Stimulated activated CD4-positive, alpha-beta T cell treated with anti-CD3 and anti-CD28 coated beads, Interleukin-1b, Interleukin-23, amount 100 ng/mL, for 48 hours (primary cell): ENCODE measurements at places on chromosomes 12 and 14.

DNA sequence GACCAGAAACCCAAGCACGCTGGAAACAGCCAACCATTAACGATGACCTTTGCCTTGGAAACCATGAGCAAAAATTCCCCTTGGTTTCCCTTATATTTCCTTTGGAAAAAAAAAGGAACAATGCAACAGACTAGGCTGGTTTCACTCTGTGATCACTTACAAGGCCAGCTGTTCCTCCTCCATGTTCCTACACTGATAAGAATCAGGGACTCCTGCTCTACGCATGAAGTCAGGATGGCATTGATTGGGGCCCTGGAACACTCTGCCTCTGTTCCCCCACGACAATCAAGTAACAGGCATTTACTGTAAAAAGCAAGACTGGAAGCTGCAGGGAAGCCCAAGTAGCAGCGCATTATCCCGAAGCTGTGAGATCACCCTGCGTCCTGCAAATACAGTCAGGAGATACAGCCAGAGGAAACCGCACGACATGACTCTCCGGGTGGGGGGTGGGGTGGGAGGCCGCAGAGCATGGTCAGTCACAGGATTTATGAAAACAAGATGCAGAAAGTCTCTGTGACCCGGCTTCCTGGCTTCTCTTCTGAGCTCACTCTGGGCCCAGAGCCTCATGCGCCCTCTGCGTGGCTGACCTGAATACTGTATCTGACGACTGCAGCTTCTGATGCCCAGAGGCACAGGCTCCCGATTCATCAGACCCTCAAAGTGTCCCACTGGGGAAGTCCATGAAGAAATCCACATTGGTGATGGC is 31.1 kb downstream of the SSH1 start:
- DNase-seq, result no peak

- DNase-seq, result no peak
Observed at GRCh38 chr14:96852823-96853422, 55.7 kb downstream of the VRK1 start.

DNA sequence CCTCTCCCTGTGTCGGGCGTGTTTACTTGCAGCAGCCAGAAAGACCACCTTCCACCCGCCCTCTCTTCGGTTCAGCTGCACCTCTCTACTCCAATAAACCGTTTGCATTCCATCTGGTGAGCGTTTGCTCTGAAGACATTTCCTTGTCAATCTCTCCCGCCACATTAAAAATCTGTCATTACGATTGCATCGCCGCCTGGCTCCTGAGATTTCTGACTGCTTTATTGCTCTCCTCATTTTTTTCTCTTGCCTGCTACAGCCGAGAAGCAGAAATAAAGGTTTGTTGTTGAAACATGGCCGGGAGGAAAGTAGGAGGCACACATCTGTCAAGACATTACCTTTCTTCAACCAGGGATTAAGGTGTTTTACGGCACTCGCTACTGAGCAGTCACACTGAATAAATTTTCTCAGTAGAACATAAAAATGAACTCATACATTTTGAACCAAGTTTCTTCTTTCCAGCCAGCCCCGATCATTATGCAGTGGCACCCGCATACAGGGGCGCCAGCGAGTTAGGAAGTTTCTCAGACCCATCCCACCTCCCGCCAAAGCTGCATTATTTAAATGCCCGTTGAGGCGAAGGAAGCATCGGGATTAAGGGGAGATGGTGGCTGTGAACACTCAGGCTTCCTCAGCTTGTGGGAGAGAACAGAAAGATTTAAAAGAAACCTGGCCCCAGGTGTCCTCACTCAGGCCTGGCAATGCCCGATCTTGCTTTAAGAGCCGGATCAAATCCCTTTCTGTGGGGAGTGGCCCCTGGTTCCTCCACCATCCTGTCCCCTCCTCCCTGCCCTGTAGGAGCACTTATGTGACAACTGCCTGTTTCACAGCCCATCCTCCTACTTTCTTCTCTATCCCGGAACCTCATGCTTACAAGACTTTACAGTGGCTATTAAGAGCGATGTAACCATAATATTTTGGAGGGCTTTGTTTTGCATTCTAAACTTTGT is 1108.9 kb downstream of the BCL11B start:
- no peak for DNase-seq

DNA sequence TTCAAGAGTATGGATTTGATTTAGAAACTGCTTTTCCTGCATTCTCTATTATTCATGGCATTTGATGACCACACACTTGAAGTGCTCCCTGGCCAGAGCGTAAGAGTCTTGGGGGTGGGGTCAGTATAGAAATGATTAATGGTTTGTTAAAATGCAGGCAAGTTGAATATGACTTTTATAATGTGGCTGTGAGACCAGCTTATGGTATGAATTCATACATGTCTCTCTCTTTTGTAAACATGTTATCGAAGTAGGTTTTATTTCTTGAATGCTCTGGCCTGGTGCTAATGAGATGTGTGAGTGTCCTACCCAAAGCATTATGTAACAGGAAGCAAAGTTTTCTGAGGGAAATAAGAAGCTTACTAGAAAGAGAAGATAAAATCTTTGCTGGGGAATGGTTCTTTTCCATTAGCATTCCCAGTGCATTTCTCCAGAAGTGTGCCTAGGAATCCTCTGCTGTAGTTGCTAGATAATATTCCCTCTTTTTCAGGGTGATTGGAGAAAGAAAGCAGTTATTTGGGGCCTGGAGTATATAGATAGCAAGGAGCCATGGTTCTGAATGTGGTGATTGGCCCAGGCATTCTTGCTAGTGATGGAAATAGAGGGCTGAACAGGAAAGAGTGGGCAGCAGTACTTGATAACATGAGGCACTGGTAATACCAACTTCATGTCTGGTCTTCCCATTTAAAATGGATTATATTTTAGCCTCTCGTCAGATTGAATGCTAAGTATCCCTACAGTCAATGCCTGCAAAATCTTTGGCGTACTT is 289.7 kb downstream of the RAD51B start:
- no peak for DNase-seq

GRCh38 chr14:20494935-20495766 is 10.2 kb upstream of the RNASE10 start:
- no peak for DNase-seq

DNA sequence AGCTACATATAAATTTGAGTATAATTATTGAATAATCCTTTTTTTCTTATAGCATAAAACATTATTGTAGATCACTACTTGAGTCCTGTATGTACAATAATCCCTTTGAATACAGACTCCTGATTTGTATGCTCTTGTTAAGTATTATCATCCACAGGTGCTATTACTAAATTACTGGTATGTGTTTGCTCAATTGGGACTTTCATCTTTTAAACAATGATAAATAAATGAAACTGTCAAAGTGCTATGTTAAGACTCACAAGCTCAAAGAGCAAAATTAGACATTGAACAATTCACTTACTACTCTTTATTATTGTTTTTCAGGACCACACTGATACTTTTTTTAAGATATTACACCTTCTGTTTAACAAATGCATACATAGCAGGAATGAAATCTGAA is 17.8 kb downstream of the MIA2 start:
- no peak for DNase-seq

- no peak for DNase-seq
Observed at GRCh38 chr12:48388460-48388859, 37.7 kb upstream of the ZNF641 start.

DNA sequence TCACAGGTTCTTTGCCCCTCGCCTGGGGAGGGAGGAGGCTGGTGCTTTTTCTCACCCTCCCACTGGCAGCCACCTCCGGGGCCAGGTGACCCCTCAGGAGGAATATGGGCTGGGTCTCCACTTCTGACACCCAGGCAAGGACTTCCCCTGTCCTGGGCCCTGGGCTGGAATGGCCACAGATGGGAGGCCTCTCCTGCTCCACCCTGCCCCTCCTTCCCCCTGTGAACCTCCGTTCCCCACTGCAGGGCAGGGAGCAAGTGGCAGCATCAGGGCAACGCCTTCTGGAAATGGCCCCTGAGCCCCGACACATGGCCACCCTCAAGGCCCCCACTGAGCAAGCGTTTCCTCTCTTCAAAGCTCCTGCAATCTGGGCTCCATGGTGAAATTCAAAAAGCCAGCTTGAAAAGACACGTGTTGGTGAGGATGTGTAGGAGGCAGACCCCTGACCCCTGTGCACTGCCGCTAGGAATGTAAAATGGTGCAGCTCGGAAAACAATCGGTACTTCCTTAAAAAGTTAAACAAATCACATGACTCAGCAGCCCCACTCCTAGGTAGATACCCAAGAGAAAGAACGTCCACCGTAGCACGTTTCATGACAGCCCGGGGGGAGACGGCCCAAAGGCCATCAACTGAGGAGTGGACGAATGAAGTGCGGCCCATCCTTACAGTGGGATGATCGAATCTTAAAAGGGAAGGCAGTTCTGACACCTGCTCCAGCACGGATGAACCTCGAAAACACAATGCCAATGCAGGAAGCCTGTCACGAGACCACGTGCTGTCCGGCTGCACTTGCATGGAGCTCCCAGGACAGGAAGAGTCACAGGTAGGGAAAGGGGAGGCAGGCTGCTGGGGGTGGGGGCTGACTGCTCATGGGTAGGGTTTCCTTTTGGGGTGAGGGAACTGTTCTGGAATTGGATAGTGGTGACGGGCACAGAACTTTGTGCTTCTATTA is 11.5 kb downstream of the XRCC3 start:
- DNase-seq, result no peak

GRCh38 chr14:94239406-94239805 is 53.7 kb downstream of the SERPINA10 start:
- no peak for DNase-seq

DNA sequence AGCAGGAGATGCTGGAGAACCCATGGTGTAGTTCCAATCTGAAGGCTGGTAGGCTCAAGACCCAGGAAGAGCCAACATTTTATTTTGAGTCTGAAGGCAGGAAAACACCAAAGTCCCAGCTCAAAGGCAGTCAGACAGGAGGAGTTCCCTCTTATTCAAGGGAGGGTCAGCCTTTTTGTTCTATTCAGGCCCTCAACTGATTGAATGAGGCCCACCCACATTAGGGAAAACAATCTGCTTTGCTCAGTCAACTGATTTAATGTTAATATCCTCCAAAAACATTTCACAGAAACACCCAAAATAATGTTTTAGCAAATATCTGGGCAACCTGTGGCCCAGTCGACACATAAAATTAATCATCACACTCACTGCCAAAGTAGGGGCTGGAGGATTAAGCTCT is 130.8 kb downstream of the LMNTD1 start:
- no peak for DNase-seq

GRCh38 chr14:68672609-68673285 is 120.1 kb downstream of the ZFP36L1 start:
- DNase-seq, result no peak

- DNase-seq, result no peak
Observed at GRCh38 chr14:53003776-53004175, 52.9 kb upstream of the FERMT2 start.

GRCh38 chr14:100972118-100972897 is 68.8 kb upstream of the RTL1 start:
- no peak for DNase-seq

DNA sequence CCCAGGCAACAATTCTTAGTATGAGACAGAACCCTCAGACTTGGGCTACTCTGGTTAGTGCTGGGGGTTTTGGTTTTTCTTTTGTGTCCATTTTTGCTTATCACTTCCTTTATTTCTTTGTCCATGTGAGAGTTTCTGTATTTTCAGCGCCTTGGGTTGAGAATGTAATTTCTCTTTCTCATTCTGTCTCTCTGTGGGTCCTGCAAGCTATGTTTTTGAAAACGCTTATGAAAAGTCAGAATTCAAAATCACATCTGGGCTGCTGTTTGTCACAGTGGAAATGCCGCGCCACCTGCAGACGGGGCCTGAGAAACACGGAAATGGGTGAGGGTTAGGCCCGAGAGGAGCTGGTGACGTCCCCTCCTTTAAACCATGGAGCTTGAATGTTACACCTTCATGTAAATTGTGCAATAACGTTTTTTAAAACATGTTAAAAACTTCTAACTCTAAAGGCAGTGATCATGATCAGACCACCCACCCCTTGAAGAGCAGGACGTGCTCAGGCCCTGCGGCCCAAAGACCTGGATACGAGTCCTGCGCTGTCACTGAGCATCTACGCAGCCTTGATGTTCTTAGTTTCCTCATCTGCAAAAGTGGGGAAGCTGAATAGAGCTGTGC is 26.1 kb downstream of the JDP2 start:
- DNase-seq, result peak; percentile 31

DNA sequence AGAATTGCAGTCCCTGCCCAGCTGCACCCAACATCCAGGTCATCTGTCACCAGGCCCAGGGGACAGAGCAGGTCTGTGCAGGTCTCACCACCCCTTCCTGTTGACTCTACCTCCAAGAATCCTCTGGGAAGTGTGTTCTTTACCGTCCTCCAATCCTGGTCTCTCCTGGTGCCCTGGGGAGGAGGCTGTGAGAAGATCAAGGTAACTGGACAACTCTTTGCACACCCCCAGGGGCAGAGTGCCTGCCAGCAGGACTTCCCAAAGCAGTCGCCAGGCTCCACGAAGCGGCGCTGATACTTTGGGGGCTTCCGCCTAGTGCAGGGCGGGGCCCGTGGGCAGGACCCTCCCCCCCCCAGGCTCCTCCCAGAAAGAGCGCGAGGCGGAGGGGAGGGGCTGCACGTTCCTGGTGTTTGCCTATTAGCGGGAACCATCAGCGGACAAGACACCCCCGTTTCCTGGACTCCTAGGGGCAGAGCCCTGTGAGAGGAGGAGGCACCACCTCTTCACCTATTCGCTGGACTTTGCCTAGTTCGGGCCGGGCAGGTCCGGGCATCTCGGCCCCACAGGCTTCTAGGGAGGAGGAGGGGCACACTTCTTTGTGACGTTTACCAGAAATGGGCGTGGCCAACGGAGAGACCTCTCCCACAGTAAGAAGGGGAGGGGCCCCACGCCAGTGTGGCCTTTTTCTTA is 918.0 kb downstream of the AACS start:
- no peak for DNase-seq

DNA sequence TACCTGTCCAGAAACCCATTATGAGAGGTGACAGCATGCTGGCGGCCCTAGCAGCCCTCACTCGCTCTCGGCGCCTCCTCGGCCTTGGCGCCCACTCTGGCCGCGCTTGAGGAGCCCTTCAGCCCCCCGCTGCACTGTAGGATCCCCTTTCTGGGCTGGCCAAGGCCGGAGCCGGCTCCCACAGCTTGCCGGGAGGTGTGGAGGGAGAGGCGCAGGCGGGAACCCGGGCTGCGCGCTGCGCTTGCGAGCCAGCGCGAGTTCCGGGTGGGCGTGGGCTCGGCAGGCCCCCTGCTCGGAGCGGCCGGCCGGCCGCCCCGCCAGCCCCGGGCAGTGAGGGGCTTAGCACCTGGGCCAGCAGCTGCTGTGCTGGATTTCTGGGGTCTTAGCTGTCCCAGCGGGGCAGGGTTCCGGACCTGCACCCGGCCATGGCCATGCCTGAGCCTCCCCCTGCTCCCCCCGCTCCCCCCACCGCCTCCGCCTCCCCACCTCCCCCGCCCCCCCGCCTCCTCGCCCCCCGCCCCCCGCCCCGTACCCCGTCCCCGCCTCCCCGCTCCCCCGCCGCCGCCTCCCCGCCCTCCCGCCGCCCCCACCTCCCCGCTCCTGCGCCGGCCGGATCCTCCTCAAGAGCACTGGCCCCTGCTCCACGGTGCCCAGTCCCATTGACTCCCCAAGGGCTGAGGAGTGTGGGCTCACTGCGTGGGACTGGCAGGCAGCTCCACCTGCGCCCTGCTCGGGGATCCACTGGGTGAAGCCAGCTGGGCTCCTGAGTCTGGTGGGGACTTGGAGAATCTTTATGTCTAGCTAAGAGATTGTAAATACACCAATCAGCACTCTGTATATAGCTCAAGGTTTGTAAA is 163.1 kb downstream of the KLHL28 start:
- no peak for DNase-seq
